ENCODE measurements at places on chromosomes 2 and 18.

GRCh38 chr2:155250800-155251199, 552.3 kb downstream of the KCNJ3 start:
- no peak for DNase-seq

- DNase-seq, result no peak
These were observed 117.0 kb downstream of the ZNF385B start for GRCh38 chr2:179744401-179744800.

DNA sequence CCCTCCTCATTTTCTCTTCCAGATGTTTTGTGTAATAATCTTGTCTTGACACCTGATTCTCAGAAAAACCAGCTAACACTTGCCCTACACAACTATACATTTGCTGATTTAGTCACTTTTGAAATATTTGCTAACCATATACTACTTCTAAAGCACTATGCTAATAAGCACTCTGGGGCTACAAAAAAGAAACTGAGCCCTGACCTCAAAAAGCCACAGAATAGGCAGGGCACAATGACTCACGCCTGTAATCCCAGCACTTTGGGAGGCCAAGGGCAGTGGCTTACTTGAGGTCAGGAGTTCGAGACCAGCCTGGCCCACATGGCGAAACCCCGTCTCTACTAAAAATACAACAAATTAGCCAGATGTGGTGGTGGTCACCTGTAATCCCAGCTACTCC, 266.0 kb downstream of the RAD51AP2 start:
- DNase-seq, result no peak

GRCh38 chr18:7725897-7726296, 158.8 kb downstream of the PTPRM start:
- DNase-seq, result no peak

DNA sequence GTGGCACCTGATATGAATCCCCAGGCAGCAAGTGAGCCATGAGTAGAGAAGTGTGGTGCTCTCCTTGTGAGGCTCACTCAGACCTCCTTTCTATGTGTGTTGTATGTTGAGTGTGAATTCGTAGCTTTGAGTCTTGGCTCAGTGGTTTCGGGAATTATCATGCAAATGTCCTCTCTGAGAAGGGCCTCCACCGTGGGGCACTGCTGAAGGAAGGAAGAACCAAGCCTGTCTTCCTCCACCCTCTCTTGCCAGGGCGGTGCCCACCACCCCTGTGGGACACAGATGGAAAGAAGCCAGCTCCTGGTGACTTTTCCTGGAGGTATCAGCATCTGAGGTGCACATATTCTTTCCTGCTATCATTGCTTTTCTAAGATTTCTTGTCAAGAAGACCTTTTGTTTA, 156.1 kb downstream of the MYT1L start:
- DNase-seq, result no peak

GRCh38 chr18:47953471-47953931, 23.0 kb upstream of the SMAD2 start:
- DNase-seq, result peak; percentile 7

- no peak for DNase-seq
These were observed 68.7 kb upstream of the HPCAL1 start for GRCh38 chr2:10234013-10234306.

GRCh38 chr18:49342690-49343089, 117.8 kb downstream of the DYM start:
- no peak for DNase-seq

GRCh38 chr2:207901401-207901800, 123.9 kb downstream of the PLEKHM3 start:
- no peak for DNase-seq

GRCh38 chr2:159773426-159773825, 24.6 kb downstream of the CD302 start:
- no peak for DNase-seq

GRCh38 chr2:3904061-3904460, 200.7 kb downstream of the DCDC2C start:
- DNase-seq, result no peak

DNA sequence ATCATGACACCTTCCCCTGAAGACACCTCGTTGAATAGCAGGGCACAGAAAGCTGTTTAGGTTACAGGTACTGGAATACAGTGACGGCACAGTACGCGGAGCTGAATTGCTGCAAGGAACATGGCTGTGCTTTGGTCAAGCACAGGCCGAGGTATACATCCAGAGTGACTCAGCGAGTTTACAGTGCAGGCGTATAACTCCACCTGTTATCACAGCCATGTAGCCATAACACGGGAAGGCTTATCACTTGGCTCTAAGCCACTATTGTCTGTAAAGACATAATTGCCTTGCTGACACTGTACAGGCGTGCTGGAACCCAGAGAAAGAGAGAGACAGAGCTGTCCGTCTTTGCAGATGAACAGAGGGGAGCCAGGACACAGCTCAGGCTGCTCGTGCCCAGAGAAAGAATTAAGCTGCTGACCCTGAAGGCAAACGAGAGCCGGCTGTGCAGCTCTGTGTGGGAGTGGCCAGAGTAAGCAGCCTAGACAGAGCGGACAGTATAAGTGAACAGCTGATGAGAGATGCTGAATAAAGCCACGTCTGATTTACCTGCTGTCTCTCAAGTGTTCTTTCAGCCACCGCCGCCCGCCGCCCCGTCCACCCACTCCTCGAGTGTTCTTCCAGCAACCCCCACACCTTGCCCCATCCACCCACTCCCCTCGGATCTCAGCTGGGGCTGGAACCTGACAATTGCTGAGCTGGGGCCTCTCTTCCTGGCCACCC, 87.3 kb upstream of the PPP1CB start:
- DNase-seq, result no peak

- no peak for DNase-seq
These were observed 71.6 kb downstream of the SDC1 start for GRCh38 chr2:20153131-20153851.

DNA sequence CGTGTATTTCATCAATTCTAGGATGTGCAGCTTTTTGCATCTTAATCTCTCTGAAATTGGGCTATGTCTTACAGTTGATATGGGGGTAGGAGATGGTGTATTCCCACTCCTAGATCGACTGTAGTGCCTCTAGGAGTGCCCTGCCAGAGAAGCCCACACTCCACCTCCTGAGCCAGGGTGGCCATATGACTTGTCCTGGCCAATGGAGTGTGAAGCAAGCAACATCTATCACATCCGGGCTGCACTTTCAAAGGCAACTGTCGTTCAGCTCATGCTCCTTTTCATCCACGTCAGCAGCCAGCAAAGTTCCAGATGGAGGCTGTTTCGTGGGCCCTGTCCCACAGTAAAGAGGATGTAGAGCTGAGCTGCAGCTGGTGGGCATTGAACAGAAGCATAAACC, 149.4 kb upstream of the SLC1A4 start:
- DNase-seq, result no peak

DNA sequence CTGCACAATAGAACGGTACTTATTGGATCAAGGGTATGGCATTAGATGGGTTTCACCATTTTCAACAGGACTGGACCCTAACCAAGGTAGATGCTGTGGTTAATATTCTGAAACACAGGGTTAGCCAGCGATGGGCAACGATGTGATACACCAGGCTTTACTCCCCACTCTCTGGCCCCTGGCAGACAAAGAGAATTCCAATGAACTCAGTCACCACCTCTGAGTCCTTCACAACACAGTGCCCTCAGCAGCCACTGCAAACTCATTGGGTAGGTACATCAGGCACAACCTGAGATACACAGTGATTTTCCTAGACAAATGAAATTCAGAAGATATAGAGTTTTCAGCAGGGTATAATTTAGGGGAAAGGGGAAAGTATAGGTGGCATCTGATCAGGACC, 634.5 kb downstream of the ZEB2 start:
- no peak for DNase-seq

DNA sequence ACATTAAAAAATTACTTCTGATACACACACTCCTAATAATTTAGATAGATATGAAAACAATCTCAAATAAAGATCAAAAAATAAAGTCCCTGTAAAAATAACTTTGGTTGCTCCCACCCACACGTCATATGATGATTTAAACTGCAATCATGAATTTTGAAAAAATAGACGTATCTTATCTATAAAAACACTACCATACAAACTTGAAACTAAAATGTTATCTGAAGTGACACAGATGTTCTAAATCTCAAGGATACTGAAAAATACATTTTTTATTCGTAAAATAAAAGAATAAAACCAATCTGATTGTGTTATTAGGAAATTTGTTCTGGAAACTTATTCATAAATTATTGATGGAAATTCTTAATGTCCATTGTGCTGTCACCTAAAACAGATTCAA, 8.1 kb upstream of the BOLA3 start:
- DNase-seq, result no peak

GRCh38 chr2:62465741-62466502, 40.1 kb downstream of the TMEM17 start:
- no peak for DNase-seq

DNA sequence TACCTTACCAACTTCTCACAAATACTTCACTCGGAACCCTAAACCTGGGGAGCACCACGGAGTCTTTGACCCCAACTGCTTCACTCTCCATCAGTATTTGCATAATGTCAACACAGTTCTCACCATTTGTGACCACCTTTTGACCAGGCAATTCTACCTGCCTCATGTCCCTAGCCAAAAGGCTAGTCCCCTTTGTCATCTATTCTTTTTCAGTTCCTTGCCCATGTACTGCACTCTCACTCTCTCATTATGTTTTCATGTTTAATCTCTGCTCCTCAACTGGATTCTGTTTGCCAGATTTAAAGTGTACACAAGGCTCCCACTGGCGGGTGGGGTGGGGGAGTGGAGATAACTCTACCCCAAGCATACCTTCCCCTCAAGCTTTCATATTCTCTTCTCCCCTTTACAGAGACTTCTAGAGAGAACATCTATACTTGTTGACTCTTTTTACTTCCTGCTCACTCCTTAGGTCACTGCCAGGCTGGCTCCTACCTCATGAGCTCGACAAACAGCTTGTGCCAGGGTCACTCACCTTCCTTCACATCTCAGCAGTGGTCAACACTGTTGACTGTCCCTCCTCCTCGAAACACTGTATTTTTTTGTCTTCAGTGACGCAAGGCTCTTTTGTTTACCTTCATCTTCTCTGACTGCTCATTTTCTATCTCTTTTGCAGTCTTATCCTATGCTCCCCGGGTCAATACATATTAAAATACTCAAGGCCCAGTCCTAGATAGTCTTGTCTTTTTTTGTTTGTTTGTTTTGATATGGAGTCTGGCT, 88.7 kb upstream of the MAP4K3 start:
- DNase-seq, result no peak

GRCh38 chr18:1092228-1092627, 187.6 kb downstream of the ADCYAP1 start:
- no peak for DNase-seq

- DNase-seq, result no peak
These were observed 455.4 kb upstream of the LRRTM4 start for GRCh38 chr2:77977471-77978063.

DNA sequence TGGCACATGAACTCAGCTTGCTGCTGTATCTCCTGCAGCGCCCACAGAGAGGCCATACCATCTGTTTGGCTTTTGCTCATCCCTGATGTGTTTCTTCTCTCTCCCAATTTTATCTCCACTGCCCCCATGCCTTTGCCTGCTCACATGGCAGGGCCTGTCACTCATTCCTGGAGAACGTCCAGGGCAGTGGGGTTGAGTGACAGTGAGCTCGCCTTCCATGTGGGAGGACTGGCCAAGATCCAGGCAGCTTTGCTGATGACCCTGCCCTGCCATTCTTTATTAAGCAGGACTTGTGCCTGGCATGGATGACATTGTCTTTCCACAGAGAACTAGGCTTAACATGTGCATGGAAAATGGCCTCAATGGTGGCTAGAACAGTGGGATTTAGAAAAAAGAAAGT, 230.5 kb upstream of the THSD7B start:
- DNase-seq, result no peak

- no peak for DNase-seq
These were observed 37.2 kb downstream of the LRPPRC start for GRCh38 chr2:43958397-43959275.

DNA sequence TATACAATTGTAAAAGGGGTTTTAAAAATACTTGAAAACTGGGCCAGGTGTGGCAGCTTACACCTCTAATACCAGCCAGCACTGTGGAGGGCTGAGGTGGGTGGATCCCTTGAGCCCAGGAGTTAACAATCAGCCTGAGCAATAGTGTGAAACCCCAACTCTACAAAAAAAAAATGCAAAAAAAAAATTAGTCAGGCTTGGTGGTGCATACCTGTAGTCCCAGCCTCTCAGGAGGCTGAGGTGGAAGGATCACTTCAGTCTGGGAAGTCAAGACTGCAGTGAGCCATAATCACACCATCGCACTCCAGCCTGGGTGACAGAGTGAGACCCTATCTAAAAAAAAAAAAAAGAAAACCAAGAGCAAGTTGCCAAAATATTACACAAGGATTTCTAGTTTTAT, 182.7 kb downstream of the UBE2E3 start:
- no peak for DNase-seq

- no peak for DNase-seq
These were observed 140.8 kb upstream of the ZFP36L2 start for GRCh38 chr2:43367012-43367782.

Measured in stimulated activated CD8-positive, alpha-beta memory T cell treated with anti-CD3 and anti-CD28 coated beads, Interleukin-4, amount 100 ng/mL, for 1 hour (primary cell).